ENCODE measurements at places on chromosomes 1 and 21.
A peak's percentile ranks its signal among the peaks of the same experiment; 100 is the strongest.

GRCh38 chr1:171984850-171985485 is 143.7 kb downstream of the DNM3 start:
- DNase-seq: peak; percentile 20

- DNase-seq: no peak
Measured at GRCh38 chr1:118018060-118018459, 88.5 kb downstream of the WDR3 start.

DNA sequence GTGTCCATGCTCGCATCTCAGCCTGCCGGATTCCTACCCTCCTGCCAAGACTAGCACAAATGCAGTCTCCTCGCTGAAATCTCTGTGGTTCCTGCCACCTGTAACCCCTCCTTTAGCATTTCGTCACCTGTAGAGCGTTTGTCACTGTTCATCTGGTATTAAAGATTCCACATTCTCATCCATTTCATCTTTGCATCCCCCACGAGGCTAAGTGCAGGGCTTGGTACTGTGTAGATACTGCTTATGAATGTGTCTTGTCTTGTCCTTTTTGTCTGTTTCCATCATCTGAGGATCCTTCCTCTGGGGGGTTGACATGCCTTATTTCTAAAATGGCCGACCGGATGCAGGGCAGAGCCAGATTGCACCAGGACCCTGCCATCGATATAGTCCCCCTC is 53.7 kb upstream of the DNAJC6 start:
- no peak for DNase-seq

DNA sequence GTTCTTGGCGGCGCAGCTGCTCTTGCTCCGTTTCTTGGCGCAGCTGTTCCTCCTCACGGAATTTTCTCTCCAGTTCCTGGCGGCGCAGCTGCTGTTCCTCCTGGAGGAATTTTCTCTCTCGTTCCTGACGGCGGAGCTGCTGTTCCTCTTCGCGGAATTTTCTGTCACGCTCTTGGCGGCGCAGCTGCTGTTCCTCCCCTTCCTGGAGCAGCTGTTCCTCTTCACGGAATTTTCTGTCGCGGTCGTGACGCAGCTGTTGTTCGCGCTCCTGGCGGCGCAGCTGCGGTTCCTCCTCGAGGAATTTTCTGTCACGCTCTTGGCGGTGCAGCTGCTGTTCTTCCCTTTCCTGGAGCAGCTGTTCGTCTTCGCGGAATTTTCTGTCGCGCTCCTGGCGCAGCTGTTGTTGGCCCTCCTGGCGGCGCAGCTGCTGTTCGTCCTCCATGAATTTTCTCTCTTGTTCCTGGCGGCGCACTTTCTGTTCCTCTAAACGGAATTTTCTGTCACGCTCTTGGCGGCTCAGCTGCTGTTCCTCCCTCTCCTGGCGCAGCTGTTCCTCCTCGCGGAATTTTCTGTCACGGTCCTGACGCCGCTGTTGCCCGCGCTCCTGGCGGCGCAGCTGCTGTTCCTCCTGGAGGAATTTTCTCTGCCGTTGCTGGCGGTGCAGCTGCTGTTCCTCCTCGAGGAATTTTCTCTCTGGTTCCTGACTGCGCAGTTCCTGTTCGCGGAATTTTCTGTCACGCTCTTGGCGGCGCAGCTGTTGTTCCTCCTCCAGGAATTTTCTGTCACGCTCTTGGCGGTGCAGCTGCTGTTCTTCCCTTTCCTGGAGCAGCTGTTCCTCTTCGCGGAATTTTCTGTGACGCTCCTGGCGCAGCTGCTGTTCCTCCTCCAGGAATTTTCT is 7.0 kb downstream of the TCHH start:
- DNase-seq: peak; percentile 37

DNA sequence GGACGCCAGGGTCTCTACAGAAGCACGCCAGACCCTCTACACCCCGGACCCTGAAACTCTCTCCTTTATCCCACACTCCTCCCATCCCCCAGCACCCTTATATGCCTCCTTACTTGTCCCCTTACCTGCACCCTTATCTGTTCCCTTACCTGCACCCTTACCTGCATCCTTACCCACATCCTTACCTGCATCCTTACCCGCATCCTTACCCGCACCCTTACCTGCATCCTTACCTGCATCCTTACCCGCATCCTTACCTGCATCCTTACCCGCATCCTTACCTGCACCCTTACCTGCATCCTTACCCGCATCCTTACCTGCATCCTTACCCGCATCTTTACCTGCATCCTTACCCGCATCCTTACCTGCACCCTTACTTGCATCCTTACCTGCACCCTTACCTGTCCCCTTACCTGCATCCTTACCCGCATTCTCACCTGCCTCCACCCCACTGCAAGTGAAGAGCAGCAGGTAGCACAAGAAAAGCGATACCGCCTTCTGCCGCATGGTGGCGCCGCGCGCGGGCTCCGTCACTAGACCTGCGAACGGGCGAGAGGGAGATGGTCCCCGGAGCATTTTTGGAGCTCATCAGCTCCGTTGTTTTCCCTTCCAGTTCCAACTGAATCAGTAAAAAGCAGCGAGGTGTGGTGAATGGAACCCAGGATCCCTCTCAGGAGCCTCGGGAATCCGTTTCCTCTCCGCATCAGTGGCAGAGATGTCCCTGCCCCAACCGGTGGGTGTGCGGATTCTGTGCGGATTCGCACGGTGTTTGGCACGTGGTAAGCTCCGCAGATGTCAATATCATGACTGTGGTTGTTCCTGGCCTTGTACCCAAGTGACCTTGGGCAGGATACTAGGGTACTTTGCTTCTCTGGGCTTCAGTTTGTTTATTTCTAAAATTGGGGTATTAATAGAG is 2.9 kb downstream of the IFI6 start:
- DNase-seq: no peak

DNA sequence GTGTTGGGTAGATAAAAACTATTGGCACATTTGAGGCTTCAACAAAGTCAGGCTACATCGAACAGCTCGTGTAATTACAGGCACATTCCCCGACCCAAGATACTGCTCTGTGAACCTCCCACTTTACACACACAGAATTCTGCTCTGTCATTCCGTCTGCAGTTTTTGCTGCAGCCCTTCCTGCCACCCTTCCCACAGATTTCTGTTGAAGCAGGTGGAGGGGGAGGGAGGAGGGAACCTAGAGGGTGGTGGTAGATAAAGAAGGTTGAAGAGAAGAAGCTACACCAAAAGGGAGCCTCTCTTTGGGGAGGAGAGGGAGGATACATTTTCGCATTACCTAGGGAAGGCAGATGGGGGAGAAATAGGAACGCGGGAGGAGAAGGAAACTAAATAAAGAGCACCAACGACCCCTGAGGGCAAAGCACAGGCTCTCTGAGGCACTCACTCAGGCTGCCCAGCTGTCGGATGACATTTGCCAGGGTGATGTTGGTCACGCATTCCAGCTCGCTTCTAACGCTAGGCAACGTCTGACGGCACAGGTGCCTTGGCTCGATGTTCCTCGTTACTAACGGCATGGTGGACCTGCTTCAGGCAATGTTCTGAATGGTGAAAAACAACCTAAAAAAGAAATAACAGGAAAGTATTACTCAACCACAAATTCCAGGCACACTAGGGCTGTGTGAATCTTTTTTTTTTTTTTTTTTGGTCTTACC is 36.0 kb downstream of the GPR3 start:
- peak; percentile 80 for DNase-seq

GRCh38 chr1:171788696-171789095 is 7.2 kb downstream of the METTL13 start:
- no peak for DNase-seq

DNA sequence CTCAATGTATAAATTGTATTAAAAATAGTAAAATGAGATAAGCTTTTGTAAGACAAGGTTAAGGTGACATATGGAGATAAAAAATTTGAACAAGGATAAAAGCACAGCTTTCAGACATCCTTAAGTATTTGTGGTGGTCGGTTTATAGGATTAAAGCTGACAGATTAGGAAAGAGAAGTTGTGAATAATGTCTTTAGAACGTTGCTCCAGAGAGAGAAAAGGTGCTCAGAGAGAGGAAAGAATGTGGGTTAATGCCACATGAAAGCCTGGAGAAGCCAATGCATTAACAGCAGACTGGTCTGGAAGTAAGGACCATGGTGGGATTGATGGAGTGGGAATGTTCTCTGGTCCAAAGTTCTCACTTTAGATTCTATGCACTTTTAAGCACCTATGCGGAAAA is 44.8 kb downstream of the ATP6V1G3 start:
- no peak for DNase-seq

DNA sequence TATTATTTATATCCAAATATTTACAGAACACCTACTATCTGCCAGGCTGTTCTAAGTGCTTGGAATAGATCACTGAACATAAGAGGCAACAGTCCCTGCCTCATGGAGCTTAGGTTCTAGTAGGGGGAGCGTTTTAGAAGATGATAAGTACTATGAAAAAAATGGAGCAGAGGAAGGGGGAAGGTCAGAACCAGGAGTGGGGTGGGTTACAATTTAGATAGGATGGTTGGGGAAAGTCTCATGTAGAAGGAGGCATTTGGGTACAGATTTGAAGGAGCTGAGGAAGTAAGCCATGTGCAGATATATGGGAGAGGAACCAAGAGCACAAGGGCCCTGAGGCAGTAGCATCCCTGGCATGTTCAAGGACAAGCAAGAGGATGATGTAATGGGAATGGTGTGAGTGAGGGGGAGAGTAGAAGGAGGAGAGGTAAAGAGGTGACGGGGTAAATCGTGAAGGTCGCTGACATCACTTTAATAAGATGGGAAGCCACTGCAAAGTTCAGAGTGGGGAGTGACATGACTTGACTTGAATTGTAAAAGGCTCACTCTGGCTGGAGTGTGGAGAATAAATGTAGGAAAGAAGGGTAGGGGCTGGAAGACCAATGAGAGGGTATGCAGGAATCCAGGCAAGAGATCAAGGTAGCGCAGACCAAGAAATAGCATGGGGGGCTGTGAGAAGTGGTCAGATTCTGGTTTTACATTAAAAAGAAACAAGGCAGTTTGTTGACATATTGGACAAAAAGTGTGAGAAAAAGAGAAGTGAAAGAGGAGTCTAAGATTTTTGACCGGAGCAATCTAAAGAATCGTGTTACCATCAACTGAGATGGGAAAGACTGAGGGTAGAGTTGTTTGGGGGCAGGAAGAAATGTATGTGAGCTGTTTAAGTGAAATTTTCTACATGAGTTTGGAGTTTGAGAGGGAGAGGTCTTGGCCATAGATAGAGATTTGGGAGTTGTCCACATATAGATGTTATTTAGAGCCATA is 92.6 kb downstream of the LPAR3 start:
- no peak for DNase-seq

- DNase-seq: no peak
Measured at GRCh38 chr1:25445993-25446538, 15.4 kb downstream of the MACO1 start.

DNA sequence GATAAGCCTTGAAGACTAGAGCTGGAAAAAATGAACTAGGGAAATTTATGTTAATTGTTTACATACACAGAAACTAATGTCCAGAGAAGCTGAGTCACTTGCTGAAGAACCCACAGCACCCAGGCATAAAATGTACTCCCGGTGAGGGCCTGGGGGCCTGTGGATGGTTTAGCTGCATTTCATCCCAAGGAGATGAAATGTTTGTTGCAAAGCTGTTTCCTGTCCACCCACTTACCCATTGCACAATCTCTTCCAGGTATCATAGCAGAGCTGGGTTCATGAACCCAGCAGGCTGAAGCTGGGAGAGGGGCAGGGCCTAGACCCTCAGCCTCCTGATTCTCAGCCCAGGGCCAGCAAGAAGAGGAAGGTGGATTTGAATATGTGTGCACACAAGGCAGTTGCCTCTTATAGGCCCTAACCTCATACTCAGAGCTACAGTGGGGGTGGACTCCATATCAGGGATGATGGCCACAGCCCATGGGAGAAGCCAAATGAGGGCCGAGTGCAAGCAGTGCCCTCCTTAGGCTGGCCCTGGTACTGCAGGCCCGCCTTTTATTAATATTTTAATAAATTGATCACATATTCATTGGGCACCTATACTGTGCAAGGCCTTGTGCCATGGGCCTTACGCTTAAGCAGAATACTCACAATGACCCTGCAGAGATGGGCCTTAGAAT is 110.8 kb downstream of the LACTBL1 start:
- DNase-seq: no peak

- no peak for DNase-seq
Measured at GRCh38 chr1:5831600-5832335, 160.5 kb downstream of the NPHP4 start.

GRCh38 chr1:85201340-85202091 is 700 bp upstream of the SYDE2 start:
- no peak for DNase-seq

DNA sequence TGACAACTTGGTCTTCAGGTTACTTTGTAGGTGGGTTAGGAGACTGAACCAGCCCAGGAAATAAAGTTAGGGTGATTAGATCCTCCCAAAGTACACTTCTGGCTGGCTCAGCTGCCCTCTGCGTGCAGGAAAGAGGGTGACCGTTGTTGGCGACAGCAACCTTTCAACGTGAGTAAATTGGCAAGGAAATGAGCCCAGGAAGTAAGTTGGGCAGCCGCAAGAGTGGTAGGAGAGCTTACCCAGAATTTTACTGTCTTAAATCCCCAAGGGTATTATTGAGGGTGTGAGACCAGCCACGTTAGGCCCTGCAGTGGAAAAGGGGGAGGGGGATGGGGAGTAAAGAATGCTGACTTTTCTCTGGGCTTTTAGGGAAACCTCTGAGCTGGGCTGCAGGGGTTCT is 1.6 kb downstream of the TENT5C start:
- no peak for DNase-seq

DNA sequence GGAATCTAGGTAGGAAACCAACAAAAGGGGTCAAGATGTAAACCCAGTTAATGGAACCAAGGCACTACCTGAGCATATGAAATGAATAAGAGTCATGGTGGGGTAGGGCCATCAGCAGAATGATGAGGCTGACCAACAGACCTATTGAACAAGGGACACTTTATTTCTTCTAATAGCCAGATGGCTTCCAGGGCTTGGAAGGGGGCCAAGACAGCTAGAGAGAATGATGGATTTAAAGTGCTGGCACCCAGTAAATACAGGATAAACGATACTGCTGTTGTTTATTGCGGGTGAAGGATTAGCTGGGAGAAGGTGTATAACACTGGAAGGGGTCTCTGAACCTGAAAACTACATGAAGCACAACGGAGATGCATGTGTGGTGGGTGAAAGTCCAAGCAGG is 15.6 kb downstream of the DDAH1 start:
- DNase-seq: no peak

DNA sequence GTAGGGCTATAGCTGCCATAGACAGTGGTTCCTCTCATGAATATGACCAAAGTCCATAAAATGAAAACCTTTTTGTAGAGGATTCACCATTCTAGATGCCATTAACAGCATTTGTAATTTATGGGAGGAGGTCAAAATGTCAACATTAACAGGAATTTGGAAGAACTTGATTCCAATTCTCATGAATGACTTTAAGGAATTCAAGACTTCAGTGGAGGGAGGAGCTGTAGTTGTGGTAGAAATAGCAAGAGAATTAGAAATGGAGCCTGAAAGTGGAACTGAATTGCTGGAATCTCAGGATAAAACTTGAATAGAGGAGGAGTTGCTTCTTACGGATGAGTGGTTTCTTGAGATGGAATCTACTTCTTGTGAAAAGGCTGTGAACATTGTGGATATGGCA is 65.4 kb upstream of the ESRRG start:
- DNase-seq: no peak

- DNase-seq: peak; percentile 2
Measured at GRCh38 chr21:45420061-45421041, 15.4 kb downstream of the COL18A1 start.
